ENCODE measurements at places on chromosomes 1 and 21.

DNA sequence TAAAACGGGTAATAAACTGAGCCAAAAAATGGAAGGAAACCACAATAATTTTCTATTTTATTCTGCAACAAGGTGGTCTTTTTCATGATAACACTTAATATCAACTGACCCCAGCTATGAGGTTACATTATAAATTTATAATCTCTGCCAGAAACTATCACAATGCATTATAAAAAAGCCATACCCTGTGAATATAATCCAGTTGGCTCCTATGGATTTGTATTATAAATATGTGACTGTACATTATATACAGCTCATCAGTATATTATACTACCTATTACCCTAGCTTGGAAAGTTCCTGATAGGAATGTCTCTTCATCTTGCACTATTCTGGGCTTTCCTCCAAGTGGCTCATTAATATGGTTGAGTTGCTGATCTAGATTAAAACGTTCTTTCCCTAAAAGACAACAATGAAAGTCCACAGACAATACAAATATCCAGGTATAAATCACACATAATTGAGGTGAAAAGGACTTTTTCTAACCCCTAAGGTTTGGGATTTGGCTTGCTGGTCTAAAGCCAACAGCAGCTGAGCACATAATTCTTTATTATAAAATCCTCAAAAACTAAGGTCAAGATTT, 487.7 kb downstream of the TTLL7 start:
- peak; percentile 38 for DNase-seq

- no peak for DNase-seq
These were observed 25.2 kb upstream of the RCAN1 start for GRCh38 chr21:34639882-34640788.

- no peak for DNase-seq
These were observed 2.2 kb upstream of the FRRS1 start for GRCh38 chr1:99768524-99769245.

DNA sequence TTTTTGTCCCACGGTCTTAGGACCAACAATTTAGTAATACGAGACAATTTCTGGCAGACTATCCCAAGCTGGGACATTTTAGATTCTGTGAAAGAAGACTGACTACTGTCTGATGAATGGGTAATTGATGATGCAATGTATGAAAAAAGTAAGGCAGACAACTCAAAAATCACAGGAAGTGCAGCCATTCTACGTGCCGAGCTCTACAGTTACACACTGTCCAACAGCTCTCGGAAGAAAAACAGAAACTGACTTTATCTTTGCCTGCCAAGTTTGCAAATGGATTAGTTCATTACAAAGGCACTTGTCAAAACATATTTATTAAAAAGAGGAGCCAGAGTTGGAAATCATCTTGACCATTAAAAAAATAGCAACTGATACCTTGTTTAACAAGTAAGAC, 31.3 kb downstream of the ZBTB8B start:
- peak; percentile 17 for DNase-seq

GRCh38 chr21:29741761-29742160, 198.0 kb downstream of the GRIK1 start:
- DNase-seq, result no peak

GRCh38 chr21:14685568-14685967, 139.5 kb upstream of the SAMSN1 start:
- DNase-seq, result no peak

- DNase-seq, result peak; percentile 11
These were observed 22.7 kb upstream of the DNAJC28 start for GRCh38 chr21:33514229-33514628.

- no peak for DNase-seq
These were observed 39.0 kb downstream of the NEXN start for GRCh38 chr1:77927414-77927813.

Data from fibroblast of skin of left biceps (primary cell).